ENCODE measurements at places on chromosomes 4 and X. TPM values are rescaled to one million over a fixed set of nuclear protein-coding genes. Genes with fewer than 3 reads are reported as not detected.

The CTAG2 gene
- polyA plus RNA-seq = not detected

The HSD17B13 gene
- 0.49 TPM for polyA plus RNA-seq

The GAGE2A gene
- polyA plus RNA-seq = not detected

The SUPT20HL1 gene
- 0.10 TPM for polyA plus RNA-seq

The LUZP4 gene
- polyA plus RNA-seq = not detected

The HTN1 gene
- polyA plus RNA-seq = not detected

The AVPR2 gene
- 0.28 TPM for polyA plus RNA-seq

- no peak for DNase-seq
These were observed 202.9 kb upstream of the BOD1L1 start for GRCh38 chr4:13830449-13830848.

DNA sequence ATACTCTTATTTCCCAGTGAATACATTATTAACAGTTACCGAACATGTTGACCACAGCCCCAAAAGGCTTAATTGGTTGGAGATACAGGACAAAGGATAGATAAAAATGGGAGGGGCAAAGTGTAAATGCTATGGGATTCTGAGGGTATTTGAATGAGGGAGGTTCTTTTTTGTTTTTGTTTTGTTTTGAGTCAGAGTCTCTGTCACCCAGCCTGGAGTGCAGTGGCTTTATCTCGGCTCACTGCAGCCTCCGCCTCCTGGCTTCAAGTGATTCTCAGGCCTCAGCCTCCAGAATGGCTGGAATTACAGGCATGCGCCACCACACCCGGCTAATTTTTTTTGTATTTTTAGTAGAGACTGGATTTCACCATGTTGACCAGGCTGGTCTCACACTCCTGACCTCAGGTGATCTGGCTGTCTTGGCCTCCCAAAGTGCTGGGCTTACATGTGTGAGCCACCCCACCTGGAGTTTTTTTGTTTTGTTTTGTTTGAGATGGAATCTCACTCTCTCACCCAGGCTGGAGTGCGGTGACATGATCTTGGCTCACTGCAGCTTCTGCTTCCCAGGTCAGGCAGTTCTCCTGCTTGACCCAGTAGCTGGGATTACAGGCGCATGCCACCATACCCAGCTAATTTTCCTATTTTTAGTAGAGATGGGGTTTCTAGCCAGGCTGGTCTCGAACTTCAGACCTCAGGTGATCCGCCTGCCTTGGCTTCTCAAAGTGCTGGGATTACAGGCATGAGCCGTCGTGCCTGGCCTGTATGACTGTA, 9.0 kb downstream of the UBE2K start:
- DNase-seq = no peak

DNA sequence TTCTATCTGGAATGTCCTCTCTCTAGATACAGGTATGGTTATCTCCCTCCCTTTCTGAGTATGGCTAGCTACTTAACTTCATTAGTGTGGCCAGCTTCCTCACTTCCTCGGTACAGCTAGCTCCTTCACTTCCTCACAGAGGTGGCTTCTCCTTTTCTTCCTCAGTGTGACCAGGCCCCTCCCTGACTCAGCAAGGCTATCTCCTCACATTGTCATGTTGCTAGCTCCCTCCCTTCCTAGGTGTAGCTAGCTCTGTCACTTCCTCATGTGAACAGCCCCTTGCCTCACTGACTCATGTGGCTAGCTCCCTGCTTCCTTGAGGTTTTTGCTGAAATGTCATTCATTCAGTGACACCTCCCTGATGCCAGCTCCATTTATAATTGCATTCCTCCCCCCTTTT, 67.3 kb upstream of the DDIT4L start:
- no peak for DNase-seq

GRCh38 chrX:118654331-118654730, 73.1 kb upstream of the IL13RA1 start:
- no peak for DNase-seq

DNA sequence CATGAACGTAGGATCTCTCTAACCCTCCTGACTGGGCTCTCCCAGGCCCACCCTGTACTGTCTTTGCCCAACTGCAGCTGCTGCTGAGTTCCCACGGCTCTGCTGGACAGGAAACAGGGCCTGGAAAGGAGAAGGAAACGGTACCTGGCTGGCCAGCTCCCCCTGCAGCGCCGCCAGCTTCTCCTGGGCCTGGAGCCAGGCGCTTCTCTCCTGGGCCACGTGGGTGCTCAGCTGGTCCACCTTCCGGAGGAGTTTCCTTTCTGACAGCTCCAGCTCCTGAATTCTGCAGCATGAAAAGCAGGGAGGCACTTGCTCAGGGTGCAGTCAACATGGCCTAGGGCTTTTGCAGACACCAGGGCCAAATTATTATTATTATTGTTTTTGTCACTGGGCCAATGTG, 6.5 kb downstream of the C4orf50 start:
- DNase-seq = no peak

DNA sequence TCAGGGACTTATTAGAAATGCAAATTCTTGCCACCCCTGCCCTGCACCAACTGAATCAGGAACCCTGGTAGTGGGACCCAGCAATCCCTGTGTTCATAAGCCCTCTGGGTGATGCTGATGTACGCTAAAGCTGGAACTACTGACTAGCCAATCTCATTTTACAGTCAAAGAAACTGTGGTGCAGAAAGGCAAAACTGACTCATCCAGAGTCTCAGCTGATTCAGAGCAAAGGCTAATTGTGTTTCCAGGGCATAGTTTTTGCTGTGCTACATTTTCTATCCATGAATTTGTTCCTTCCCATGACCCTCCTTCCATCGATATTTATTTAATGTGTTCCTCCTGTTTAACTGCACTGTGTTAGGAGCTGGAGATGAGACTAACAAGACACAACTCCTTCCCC, 207.5 kb downstream of the REPS2 start:
- DNase-seq = no peak

GRCh38 chr4:180153587-180153986, 2089.6 kb upstream of the TENM3 start:
- DNase-seq = no peak

DNA sequence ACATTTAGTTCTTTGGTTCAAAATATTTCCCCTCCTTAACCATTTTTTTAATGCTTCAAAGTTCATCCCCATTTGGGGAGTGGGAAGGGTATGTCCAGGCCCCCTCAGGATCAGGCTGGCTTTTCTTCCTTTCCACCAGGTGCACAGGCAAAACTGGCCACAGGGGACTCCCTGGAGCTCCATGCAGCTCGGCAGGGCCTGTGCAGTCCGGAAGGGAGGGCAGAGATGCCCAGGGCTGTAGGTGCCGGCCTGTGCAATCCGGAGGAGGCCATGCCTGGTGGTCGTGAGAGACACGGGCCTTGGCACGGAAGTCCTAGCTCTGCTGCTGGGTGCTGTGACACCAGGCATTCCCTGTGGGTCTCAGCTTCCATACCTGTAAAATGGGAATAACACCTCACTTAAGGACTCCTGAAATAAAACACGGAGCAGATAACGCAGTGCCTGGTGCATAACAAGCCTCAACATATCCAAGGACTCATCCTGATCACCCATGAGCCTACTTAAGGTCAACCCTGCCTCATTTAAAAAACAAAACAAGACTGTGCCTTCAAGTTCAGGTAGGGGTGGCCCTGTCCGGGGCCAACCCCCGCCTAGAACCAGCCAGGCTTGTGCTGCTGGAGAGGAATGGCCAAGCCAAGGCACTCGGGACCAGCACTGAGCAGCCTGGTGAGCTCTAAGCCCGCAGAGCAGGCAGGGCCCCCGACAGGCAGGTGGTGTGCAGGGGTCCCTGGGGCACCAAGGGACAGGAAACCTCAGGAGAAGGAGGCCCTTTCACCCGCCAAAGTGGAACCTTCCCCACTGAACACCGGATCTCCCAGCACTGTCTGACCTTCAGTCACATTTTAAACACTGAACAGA, 21.2 kb upstream of the CYP4V2 start:
- no peak for DNase-seq

GRCh38 chr4:68407868-68408190, 39.4 kb upstream of the TMPRSS11E start:
- no peak for DNase-seq

DNA sequence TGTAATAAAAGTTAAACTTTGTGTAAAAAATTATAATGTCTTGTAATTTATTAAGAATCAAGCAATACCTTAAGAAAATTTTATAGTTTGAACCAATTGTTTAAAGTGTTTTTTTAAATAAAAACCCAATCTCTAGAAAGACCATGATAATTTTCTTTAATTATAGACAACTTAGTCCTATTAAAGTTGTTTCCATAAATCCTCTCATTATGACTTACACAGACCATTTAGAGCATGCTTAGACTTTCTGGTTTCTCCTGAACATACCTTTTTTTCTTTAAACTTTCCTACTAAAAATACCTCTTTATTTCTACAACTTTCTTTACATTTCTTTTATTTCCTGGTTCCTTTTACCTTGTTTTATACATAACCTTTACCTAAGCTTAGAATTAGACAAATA, 837.4 kb downstream of the PCDH19 start:
- DNase-seq = no peak

DNA sequence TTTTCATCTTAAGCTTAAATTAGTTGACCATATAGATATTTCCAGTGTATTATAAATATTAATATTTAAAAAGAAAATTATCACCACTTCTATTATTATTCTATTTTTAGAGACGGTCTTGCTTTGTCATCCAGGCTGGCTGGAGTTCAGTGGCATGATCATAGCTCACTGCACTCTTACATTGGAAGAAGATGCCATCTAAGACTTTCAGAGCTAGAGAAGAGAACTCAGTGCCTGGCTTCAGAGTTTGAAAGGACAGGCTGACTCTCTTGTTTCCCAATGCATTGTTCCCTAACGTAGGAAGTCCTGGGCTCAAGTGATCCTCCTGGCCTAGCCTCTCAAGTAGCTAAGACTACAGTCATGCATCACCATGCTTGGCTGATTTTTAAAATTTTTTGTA, 75.9 kb downstream of the FIP1L1 start:
- no peak for DNase-seq

GRCh38 chrX:96433409-96434077, 251.1 kb upstream of the DIAPH2 start:
- no peak for DNase-seq

- DNase-seq = no peak
These were observed 23.9 kb downstream of the MANBA start for GRCh38 chr4:102736636-102737549.

- no peak for DNase-seq
These were observed 216.4 kb upstream of the GYPA start for GRCh38 chr4:144356941-144357381.

GRCh38 chr4:1975391-1975801, 33.4 kb downstream of the NELFA start:
- no peak for DNase-seq

DNA sequence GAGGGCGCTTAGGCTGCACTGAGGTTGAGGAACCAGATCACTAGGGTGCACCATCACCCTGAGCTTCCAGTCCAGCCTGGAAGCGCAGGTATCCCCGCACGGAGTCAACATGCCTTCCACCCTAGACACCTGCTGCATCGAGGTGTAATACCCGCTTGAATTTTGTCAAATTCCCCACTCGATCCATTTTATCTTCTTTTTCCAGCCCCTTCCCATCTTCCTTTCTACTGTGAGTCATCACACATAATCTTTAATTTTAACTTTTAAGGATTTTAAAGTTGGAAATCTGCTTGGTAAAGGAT, 821 bp downstream of the PLK4 start:
- DNase-seq = no peak

DNA sequence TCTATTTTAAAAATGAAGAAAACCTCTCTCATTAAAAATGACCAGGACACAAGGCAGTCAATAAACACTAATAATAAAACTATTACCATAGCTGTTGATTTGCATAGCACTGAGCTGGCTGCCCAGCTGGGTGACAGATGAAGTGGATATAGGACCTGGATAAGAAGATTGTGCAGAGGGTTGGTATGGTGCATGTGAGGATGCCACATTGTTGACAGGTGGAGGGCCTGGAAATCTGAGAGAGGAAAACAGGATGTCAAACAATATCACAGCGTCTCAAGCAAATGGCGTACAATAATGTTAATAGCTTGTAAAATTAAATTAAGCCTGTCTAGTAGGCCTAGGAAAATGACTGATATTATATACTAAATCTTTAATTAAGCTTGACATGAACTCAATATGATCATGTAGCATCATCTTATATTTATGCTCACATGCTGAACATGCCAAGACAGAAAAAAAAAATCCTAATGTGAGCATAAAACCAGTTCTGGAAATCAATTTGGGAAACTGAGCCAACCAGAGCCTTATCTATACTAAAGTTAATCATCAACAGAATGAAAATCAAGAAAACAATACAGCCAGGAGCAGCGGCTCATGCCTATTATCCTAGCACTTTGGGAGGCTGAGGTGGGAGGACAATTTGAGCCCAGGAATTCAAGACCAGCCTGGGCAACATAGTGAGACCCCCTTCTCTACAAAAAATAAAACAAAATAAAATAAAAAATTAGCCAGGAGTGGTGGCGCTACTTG, 18.6 kb downstream of the SEC24D start:
- no peak for DNase-seq

DNA sequence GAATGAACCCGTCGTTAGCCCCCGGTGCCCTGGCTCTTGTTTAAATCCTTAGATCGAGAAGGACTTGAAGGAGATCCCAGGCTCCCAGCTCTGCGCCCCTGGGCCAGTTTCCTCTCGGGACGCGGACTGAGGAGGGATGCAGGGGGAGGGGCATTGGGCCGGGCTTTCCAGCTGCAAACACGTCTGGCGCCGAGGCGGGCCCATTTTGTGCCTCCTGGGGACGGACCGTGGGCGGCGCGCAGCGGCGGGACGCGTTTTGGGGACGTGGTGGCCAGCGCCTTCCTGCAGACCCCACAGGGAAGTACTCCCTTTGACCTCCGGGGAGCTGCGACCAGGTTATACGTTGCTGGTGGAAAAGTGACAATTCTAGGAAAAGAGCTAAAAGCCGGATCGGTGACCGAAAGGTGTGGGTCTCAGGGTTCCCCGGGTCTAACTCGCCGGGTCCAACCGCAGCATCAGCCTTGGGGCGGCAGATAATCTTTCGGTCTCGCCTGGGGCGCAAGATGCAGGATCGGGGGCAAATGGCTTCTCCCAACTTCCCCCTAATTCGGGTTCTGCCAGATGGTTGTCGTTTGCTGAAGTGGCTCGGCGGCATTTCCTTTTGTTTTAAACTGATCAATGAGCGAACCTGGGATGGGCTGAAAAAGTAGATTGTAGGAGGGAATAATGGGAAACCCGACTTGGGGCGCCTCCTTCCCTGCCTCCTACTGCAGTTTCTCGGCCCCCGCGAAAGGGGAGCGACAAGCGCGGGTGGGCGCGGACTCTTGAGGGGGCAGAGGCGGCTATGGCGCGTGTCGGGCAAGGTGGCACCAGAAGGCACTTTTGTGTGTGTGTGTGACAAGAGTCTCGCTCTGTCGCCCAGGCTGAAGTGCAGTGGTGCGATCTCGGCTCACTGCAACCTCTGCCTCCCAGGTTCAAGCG, 2.9 kb downstream of the PDGFRA start:
- DNase-seq = peak; percentile 35

All from large intestine (tissue), 12 donors.